ENCODE measurements at places on chromosomes 5 and 9.

DNA sequence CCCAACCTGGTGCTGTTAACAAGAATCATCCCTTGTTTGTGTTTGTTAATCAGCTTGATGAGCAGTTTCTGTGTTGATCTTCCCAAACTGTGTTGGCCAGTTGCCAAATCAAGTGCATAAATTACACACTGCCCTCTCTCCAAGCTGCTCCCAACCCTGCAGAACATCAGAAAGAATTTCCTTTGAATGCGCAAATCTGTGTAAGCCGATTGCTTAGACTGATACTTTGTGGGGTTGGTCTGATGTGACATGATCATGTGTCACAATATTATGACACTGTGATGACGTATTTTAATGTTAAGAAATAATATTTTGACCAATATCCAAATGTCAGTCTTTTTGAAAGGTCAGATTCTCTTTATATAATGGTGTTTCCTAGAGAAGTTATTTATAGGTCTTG, 766.4 kb upstream of the WWC1 start:
- DNase-seq, result no peak

GRCh38 chr5:131239686-131240085, 24.2 kb upstream of the CDC42SE2 start:
- no peak for DNase-seq

GRCh38 chr5:158436271-158437065, 577.5 kb upstream of the CLINT1 start:
- no peak for DNase-seq

GRCh38 chr9:121865884-121866283, 214.4 kb downstream of the DAB2IP start:
- no peak for DNase-seq

DNA sequence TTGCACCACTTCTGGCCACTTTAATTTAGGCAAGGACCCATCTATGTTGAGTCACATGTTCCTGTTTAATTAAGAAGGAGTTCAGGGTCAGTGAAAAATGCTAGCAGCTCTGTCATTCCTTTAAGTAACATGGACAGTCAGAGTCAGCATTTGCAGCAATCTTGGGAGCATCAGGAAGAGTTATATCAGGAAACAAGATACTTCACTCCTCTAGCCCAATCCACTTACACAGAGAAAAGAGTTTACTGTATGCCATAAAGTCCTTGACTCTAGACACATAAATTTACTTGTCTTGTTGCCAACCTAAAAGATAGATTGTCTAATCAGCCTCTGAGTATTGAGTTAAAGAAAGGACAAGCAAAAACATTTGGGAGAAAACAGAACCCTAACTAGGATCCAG, 266.7 kb downstream of the PJA2 start:
- no peak for DNase-seq

GRCh38 chr5:14036947-14037346, 92.5 kb upstream of the DNAH5 start:
- no peak for DNase-seq

- no peak for DNase-seq
Measured at GRCh38 chr5:133790898-133791297, 177.5 kb downstream of the C5orf15 start.

DNA sequence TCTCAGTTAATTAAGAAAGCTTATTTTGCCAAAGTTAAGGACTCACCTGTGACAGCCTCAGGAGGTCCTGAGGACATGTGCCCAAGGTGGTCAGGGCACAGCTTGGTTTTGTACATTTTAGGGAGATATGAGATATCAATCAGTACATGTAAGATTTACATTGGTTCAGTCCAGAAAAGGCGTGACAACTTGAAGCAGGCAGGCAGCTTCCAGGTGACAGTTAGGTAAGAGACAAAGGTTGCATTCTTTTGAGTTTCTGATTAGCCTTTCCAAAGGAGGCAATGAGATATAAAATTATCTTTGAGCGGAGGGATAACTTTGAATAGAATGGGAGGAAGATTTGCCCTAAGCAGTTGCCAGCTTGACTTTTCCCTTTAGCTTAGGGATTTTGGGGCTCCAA, 47.8 kb downstream of the SLC1A1 start:
- DNase-seq, result no peak

GRCh38 chr5:157734436-157734835, 3.2 kb downstream of the THG1L start:
- DNase-seq, result no peak

DNA sequence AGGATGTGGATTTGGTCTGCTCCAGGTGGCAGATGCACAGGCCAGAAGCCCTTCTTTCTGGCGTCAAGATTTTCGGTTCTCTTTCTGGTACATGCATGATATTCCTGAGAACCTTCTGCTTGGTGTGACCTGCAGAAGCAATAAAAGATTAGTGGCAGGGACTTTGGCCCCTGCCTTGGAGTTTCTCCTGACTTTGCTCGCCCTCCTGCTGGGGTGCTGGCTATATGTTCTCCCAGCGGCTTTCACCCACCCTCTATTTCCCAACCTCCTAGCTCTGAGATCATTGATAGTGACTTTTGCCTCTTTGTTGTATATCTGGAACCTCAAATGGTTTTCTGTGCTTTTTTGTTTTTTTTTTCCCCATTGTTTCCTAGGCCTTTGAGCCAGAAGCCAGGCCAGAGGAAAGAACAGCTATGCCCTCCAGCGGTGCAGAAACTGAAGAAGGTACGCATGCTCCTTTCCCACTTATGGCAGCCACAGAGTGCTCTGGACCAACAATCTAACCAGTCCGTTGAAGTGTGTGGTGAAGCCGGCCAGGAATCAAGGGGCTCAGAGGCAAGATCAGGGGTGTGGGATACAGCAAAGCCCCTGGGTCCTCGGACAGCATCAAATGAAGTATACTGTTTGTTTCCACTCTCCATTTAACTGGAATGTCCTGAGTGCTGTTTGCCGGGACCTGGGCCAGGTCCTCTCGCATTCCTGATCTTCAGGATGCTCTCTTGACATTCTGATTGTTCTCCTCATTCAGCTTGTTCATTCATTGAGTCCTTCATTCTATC, 154.5 kb downstream of the ARHGEF28 start:
- no peak for DNase-seq

DNA sequence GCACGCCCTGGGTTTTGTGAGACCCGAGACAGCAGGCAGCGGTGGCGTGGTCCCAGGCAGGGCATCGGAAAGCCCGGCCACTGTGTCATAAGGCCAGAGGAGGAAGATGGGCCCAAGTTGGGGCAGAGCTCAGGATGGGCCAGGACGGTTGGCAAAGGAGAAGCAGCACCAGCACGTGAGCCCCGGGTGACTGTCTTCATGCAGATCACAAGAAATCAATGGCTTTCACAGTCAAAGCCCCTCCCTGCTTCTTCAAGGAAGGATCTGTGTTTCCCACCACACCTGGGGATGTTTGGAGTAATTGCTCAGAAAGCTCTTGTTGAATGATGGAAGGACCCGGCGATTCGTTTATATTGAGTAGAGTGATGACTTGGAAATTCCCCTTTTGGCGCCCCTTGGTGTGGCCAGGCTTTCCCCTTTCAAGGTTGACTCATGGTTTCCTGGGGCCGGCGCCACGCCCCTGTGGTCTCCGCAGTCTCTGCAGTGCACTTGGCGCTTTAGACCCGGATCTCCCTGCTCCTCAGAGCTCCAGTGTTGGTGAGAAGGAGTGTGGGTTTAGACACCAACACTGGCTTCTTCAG, 52.1 kb downstream of the IL31RA start:
- DNase-seq, result no peak

GRCh38 chr5:174355995-174356394, 310.5 kb downstream of the NSG2 start:
- DNase-seq, result no peak

DNA sequence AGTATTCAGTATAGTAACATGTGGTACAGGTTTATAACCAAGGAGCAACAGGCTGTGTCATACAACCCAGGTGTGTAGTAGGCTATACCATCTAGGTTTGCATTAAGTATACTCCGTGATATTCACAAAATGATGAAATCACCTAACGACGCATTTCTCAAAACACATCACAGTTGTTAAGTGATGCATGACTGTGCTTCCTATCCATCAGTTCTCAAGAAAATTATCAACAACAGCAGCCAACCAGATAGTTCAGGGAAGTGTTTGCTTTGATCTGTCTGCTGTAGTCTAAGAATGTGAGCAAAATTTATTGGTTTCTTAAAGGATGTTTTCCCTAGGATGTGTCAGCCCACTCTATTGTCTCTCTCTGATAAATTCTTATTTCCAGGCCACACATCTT, 7.4 kb downstream of the ZBTB26 start:
- no peak for DNase-seq

DNA sequence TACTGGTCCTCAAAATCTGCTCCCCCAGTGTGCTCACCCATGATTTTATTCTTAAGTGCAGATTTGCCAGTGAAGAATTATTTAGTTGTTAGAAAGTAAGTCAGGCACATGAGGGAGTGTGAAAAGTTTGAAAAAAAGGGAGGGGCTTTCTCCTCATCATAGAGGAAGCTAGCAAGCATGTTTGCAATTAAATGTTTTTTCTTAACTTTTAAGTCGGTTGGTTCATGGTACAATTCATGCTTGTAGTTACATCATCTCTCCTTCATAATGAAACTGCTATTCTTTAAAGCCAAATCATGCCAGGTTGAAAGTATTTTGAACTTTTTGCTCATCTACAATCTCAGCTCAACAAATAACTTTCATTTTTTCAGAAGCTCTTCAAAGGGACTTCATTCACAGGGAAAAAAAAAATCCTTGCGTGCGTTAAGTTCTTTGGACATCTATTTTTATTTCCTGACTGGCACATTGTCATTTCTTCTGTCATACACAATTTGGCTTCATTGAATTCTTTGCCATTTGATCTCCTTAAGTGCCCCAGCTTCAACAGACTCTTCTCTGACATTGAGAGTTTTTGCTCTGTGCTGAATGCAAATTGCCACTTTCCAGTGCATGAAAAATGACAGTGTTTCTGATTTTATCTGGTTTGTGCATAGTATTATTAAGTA, 456.9 kb downstream of the TMEM232 start:
- DNase-seq, result no peak

- DNase-seq, result no peak
Measured at GRCh38 chr9:110808599-110808980, 140.0 kb downstream of the MUSK start.

DNA sequence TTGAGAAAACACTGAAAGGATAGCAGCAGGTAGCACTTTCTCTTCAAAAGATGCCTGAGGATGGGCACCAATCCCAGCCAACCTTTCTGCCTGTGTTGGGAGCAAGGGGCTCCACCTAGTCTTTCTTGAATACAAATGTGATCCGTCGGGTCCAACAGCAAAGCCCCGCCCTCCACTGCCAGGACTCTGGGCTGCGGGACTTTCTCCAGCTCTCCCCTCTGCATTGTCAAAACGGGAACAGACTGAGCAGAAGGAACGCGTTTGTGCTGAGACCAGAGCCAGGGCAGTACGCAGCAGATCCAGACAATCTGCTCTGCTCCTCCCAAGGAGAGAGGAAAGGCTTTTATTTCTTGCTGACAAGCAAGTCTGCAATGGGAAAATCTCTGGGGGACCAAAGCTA, 139.7 kb downstream of the SEC61B start:
- DNase-seq, result peak; percentile 86

GRCh38 chr9:83280790-83281189, 217.8 kb upstream of the RASEF start:
- no peak for DNase-seq

GRCh38 chr9:31253800-31254762, 1130.4 kb upstream of the ACO1 start:
- no peak for DNase-seq

DNA sequence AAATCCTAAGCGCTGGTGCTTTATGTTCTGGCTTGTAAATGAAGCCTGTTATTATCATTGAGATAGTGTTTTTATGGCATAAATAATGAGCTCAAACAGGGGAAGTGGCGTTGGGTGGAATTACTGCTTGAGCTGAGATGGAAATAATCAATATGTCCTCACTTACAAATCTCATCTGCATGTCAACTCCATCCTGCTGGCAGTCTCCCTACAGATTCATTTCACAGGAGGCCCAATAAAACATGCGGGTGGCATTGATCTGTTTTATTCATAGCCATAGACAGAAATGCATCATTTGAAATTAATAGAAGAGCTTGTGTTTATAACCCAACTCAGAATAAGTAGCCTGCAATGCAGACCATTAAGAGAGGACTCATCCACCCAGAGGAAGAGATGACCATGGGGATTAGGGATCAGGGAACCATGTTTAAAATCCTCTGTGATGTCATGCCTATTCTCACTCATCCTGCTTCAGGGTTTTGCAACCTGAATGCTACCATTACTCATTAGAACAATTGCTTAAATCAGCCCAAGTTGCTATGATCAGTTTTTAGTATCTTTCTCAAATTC, 680.4 kb downstream of the TLR4 start:
- no peak for DNase-seq

- no peak for DNase-seq
Measured at GRCh38 chr9:108599571-108599970, 256.2 kb downstream of the ACTL7B start.

DNA sequence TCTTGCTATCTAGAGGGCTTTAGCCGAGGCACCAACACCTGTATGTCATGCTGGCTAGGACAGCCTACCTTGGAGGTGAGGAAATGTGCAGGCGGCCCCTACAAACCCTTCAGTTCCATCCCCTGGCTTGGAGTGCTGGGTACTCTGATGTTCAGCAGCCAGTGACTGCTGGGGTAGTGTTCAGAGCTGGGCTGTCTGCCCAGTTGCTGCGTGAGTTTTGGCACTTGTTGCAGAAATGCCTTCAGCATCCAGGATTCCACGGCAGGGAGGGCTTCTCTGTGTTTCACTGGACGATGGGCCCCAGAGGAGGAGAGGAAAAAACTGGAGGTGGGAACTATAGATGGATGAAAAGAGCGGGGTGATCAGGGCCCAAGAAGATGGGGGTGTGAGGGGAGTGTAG, 10.4 kb downstream of the SWI5 start:
- DNase-seq, result peak; percentile 17

DNA sequence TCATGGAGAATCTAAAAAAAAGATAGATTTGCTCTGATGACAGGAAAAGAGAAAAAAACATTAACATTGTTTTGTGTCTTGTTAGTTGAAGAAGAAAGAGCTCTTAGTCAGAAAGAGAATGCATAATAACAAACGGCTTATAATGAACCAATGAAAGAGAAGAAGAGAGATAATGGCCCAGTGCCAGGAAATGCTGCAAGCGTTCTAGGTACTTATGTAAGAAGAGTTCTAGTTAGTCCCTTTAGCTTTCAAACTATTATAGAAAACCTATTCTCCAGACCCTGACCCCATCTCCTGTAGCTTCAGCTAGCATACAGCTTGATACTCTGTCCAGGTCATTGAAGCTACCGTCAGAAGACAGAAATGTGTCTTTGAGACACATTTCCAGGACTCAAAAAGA, 70.2 kb downstream of the FBXL17 start:
- DNase-seq, result no peak

DNA sequence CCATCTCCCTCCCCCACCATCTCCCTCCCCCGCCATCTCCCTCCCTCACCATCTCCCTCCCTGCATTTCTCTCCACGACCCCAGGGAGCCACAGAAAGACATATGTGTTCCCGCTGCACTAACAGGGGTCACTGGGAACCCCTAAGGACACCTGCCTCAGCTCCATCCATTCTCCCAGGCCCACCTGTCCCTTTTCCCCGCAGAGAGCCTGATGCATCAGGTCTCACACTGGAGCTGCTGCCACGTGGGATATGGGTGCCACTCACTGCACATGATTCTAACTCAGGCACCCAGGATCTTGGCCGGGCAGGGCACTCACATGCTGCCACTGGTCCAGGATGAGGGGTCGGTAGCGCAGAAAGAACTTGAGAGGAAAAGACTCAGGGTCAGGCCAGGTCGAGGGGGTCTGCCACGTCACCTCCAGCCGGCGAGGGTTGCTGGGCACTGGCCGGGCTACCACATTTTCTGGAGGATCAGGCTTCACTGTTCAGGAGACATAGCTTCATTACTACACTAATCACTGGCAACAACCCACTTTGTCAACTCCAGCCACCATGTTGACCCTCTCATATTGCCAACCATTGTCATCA, 33.2 kb upstream of the ENHO start:
- no peak for DNase-seq

All from cerebellar nuclear complex (tissue), 1 donor.